ENCODE measurements at places on chromosomes 2 and 18.

GRCh38 chr2:62054029-62054791, 141.7 kb upstream of the B3GNT2 start:
- DNase-seq: no peak

DNA sequence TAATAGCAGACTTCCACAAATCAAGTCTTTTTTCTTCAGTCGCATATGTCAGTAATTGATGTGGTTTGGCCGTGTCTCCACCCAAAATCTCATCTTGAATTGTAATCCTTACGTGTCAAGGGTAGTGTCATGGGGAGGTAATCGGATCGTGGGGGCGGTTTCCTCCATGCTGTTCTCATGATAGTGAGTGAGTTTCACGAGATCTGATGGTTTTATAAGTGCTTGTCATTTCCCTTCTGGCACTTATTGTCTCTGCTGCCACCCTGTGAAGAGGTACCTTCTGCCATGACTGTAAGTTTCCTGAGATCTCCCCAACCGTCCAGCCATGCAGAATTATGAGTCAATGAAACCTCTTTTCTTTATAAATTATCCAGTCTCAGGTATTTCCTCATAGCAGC, 478.8 kb downstream of the PTPRM start:
- DNase-seq: no peak

- no peak for DNase-seq
These were observed 25.5 kb upstream of the KCNE4 start for GRCh38 chr2:223026357-223027110.

- DNase-seq: no peak
These were observed 19.4 kb downstream of the SFTPB start for GRCh38 chr2:85648619-85649018.

DNA sequence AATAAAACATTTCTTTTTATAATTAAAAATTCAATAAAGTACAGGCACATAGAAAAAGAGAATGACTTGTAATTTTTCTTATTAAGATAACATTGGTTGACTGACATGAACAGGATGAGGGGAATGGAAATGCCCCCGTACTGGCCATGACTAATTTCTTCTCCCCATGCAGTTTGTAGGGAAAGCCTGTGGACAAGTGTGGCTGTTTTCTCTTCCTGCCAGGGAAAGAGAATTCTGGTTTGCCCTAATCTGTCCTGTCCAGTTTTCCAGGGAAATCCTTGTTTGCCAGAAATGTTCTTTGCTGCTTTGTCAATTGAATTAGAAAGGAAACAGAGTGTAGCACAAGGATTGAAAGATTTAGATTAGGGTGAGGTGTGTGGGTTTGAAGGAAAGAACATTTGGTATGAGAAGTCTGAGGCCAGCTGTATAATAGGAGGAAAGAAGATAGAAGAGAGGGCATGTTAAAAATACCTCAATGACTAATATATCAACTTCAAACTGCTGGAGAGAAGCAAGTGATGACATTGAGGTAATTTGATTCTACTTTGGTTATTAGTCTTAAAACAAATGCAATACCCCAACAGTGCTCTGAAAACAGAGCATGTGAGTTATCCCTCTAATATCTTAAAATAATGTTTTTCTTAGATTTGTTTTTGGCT, 593.9 kb upstream of the ZNF804A start:
- no peak for DNase-seq

Data from KG1 (cell line).